ENCODE measurements at places on chromosomes 5 and 9.

DNA sequence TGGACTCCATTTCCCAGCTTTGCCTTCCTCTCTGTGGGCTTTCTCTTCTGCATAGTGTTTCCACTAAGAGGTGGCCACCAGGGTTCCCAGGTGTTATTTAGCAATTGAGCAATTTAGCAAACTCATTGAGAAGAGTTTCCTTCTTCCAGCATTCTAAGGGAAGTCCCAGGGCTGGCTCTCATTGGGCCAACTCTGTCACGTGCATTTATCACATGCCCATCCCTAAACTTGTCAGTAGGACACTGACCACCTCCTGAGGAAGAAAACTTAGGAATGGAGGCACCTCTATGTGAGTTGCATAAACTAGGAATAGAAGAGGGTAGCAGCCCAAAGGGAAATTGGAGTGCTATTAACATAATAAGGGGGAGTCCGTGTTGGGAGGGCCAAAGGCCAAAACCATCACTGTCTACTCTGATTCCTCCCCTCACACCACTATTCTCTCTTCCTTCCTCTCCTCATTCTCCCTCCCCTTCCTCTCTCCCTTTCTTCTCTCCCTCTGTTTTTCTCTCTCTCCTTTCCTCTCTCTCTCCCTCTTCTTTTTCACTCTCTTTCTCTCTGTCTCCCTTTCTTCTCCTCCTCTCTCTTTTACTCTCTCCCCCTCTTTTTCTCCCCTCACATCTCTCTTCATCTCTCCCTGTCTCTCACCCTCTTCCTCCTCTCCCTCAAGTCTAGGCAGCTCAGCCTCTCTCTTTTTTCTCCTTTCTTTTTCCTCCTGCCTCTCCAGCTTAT is 213.4 kb downstream of the PALM2AKAP2 start:
- no peak for DNase-seq

GRCh38 chr9:123421801-123422455 is 65.9 kb downstream of the CRB2 start:
- DNase-seq: no peak

- no peak for DNase-seq
These were observed 34.1 kb downstream of the PLPP7 start for GRCh38 chr9:131323629-131324028.

- peak; percentile 54 for DNase-seq
These were observed 77.4 kb downstream of the CFAP77 start for GRCh38 chr9:132487351-132487791.

GRCh38 chr5:102591650-102592049 is 92.8 kb upstream of the SLCO6A1 start:
- no peak for DNase-seq

- no peak for DNase-seq
These were observed 20.2 kb downstream of the ARSB start for GRCh38 chr5:78964889-78965288.

GRCh38 chr5:5352675-5353074 is 69.8 kb upstream of the ICE1 start:
- DNase-seq: no peak

GRCh38 chr9:129270205-129270604 is 92.1 kb upstream of the IER5L start:
- DNase-seq: peak; percentile 47

DNA sequence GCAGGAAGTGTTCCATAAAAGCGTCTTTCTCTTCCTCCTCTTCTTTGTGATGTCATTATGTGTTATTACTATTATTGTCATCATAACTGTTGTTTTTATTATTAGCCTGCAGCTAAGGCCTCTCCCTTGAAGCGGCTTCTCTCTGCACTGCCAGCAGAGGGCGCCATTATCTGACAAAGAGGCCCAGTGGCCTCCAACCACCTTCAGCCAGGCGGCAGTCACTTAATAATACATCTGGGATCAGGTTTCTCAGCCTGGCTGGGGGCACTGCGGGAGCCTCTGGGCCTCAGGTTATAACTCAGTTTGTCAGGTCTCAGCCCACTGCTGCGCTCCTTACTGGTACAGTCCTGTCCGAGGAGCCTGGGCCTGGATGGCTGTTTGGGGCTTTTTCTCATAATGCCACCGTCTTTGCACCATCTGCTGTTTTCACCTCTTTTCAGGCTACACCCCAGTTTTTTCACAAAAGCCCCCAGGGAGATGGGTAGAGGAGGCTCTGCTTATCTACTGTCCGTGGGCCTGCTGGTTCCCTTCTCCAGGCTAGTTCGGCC is 281.9 kb downstream of the NSG2 start:
- peak; percentile 27 for DNase-seq

DNA sequence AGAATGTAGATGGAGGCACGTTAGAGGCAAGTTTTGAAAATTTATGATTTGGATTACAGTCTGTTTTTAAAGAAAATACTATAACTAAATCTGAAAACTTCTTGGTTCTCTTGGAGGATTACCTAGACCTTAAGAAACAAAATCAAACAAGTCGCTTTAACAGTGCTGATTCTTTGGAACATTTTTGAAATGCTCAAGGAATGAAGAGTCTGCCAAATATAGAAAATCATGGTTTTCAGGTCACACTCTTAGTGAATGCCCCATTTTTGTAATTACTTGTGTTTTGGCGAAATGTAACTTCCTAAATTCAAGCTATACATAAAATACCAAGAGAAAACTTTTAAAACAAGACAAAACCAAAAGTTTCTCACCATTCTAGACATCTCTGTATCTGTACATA is 93.2 kb downstream of the EQTN start:
- DNase-seq: no peak

GRCh38 chr5:119063579-119064379 is 7.1 kb upstream of the DMXL1 start:
- DNase-seq: no peak

DNA sequence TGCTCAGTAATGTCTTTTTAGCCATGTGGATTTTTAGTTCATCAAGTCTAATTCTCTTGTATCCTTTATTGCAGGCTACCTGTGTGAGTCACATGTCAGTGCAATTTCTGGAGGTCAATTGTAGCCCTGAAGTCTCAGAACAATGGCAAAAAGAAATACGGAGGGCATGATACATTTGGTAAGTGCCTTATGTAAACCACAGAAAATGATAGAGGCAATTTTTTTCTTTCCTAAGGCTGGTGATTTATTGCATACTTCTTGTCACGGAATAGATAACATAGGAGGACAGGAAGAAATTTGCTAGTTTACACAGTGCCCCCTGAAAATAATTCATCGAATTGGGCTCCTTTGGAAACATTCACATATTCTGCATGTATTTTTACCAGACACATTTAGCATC is 235.9 kb downstream of the DMRTA1 start:
- DNase-seq: no peak

GRCh38 chr5:139051392-139051791 is 146.8 kb downstream of the SIL1 start:
- no peak for DNase-seq

DNA sequence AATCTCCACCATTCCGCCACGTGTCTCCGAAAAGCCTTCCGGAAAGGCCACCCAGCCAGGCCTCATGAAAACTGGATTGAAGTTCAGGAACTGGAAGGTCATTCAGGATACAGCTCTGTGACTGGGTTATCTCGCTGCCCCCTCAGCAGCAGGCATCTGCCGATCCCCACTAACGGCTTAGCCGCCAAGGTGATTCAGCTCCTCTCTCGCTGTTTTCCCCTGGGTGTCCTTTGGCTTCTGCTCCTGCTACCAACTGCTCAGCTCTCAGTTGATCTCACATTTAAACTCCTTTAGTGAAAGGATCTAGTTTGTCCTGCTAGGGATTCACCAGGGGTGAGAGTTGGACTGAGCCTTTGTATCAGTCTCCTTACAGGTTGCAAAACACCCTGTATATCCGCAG is 2.2 kb upstream of the GDNF start:
- DNase-seq: no peak

DNA sequence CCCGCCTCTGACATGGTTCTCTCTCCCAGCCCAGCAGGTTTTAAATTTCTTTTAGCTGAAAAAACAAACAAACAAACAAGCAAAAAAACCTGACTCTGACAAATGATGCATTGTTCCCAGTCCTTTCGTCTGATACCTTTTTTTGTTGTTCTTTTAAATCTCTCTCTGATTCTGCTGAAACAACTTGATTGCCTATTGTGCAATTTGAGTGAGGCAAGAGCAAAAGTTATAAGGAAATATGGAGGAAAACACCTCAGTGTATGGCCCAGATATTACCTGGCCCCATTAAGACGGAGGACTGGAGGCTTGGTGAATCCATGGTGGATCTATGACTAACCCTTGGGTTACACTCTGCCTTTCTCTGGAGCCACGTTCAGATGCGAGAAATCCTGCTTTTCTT is 164.0 kb downstream of the MELK start:
- DNase-seq: no peak

DNA sequence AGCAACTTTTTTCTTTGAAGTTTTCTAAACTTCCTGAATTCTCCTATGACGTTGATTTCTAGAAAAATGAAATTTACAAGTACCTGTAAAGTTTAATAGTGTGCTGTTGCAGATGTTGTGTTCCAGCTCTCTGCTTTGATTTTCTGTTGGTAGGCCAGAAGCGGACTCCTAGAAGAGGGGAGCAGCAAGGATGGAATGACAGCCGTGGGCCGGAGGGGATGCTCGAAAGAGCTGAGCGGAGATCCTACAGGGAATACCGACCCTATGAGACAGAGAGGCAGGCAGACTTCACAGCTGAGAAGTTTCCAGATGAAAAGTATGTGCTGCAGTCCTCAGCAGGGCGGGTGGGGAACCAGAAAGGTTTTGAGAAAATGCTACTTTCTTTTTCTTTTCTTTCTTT is 8.3 kb downstream of the HABP4 start:
- DNase-seq: no peak

DNA sequence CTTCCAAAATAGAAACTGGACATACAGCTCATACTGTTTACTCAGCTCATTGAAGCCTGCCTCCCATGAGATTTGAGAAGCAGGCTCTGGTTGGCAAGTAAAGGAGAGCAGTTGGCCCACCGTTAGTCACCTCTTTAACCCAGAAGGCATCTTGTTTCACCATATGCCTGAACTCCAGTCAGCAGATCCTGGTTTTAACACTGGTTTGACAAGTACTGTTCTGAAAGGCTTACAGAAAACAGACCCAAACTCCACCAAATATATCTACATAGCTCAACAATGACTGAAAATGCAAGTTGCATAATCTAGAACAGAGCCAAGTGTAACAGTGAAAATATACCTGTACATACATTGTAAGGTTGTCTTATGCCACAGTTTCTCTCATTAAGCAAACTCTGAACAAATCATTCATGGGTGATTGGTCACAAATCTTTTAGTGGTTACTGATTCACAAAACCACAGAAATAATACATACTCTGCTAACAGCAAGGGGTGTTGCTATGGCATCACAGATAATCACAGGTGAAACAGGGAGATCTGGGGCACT is 198.8 kb downstream of the BNC2 start:
- no peak for DNase-seq

DNA sequence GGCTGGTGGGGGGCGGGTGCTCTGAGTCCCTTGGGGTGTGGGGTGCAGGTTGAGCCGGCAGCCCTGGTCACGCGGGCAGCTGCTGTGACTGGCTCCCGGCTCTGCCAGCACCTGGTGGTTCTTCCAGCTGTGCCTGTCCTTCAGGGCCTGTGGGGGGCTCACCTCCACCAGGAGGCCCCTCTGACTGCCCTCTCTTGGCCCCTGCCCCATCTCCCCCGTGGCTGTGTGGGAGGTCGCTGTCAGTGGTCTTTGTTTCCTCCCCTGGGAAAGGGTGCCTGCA is 3.3 kb downstream of the RXRA start:
- no peak for DNase-seq

DNA sequence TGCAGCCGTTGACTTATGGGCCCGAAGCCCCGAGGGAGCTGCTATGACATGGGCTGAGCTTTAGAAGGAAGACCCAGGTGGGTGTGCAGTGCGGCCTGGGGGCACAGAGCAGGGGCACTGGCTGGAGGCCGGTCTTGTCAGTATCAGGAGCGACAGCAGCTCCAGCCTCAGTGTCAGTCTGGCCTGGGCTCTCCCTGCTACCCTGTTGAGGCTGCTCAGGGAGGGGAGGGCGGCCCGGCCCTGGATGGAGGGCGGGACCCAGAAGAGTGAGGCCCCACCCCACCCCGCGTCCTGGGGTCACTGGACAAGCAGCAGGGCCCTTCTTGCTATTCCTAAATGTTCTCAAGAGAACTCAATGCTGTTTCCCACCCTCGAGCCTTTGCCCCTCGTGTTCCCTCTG is 18.0 kb downstream of the GFI1B start:
- DNase-seq: no peak

DNA sequence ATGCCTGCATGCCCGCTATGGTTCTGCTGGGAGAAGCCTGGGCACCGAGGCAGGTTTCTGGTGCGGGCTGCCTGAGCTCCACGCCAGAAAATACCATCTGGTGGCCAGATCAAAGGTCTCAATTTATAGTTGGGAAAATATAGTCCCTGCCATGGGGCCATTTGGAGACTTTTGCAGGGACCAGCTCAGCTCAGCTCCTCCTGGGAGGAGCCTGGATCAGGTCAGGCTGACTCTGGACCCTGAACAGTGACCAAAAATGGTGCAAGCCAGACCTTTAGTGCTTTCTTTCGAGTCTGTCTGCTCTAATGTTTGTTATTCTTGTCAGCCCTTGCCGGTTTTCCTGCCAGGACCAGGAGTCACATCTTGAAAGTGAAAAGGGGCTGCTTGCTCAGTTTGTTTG is 31.8 kb downstream of the HMCN2 start:
- no peak for DNase-seq

DNA sequence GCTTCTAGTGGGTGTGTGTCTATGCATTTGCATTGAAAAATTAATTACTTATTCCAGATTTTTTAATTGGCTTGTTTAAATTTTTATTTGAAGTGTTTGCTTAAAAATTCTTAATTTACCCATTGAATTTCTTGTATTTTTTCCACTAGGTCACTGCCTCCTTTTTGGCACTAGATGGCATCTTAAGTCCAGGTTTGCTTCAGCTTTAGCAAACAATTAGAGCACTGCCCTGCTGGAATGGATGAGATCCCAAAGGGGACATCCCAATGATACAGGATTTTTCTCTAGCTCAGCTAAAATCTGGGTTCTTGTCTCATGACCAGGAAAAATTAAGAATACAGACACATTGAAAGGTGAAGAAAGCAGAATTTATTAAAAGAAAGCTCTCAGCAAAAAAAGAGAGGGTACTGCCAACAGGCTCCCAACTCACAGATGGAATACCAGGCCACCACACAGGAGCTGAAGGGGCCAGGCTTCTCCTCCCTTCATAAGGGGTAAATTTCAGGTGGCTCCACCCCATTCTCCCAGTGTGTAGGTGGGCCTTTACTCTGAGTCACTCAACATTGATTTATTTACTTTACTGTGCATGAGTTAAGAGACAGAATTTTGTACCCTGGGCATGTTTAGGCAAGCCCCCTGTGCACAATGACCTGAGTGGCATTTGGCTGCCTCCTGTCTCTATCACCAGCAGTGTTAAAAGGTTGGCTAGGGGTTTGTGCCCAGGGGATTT is 532.4 kb downstream of the ANXA1 start:
- DNase-seq: no peak

DNA sequence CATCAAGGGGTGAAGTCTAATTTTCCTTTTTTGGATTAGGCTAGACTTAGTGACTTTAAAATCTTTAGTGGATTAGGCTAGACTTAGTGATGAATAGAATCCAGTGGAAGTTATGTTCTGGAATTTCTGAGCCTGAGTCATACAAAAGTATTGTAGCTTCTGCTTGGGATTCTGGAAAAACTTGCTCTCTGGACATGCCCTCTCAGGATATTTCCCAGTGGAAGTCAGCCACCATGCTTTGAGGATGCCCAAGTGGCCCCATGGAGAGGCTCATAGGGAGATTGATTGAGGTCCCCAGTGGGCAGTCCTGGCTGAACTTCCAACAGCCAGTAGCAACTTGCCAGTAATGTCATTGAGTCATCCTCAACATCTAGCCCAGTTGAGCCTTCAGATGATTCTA is 112.4 kb upstream of the PRLR start:
- DNase-seq: no peak

- DNase-seq: no peak
These were observed 42.0 kb downstream of the CRB2 start for GRCh38 chr9:123397975-123398374.

GRCh38 chr9:114203410-114204140 is 48.2 kb downstream of the COL27A1 start:
- DNase-seq: no peak

Measured in CD4-positive, alpha-beta T cell treated with Interleukin-12 subunit alpha and Interleukin-12 subunit beta, for 1 hour (primary cell).